ENCODE measurements at places on chromosomes 3 and 15.

DNA sequence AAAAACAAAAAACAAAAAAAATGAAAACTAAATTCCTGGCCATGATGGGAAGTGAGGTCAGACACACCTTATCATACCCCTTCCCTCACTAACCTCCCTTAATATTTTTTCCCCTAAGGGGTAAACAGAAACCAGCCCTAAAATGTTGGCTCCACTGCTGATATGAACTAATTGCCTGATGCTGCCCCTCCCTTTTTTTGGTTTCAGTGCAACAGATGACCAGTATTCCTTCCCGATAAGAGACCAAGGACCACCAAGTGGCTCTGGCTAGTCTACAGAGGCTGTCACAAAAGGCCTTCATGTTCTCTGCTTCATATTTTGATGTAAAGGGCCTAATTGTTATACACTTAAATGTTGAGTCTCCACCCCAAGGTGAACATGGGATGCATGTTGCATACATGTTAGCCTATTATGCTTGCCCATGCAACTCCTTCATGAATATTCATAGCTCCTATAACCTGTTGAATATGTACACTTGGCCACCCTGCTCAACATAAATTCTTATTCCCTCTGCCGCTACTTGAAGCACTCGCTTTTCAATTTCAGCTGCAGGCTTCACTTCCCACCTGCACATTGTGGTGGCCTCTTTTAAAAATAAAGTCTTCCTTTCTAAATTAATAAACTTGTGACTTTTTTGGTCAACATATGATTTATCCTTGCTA is 12.3 kb upstream of the STAC start:
- no peaks in the 10 kb centered on the region for H3K4me1 ChIP-seq
- no peaks in the 10 kb centered on the region for H3K36me3 ChIP-seq
- H3K27me3 ChIP-seq, result no peaks in the 10 kb centered on the region
- DNase-seq, result peak; percentile 28

DNA sequence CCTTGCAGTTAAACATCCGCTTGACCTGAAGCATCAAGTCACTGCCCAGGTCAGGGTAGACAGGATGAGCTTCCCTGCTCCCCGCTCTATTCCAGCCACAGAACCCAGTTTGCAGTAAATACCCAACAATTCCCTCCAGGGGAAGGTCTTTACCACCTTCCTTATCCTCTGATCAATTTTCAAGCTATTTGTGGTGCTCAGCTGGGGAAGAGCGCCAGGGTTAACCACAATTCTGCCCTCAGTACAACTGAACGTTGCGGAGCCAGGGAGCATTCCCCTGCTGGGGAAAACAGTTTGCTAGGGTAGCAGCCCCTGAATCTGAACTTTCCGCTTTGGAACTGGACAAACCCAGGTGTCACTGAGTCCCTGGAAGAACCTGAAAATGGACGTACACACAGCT is 28.5 kb downstream of the RBPMS2 start:
- peaks cover 16% of the 10 kb centered on the region for H3K4me1 ChIP-seq
- H3K27ac ChIP-seq, result no peak overlapping the region
- H3K27me3 ChIP-seq, result no peaks in the 10 kb centered on the region

- H3K4me1 ChIP-seq, result no peaks in the 10 kb centered on the region
- no peaks in the 10 kb centered on the region for H3K27me3 ChIP-seq
- peaks cover 15% of the 10 kb centered on the region for H3K36me3 ChIP-seq
- H3K4me3 ChIP-seq, result no peak overlapping the region
Observed at GRCh38 chr15:55237219-55238130, 40.7 kb upstream of the RSL24D1 start.

DNA sequence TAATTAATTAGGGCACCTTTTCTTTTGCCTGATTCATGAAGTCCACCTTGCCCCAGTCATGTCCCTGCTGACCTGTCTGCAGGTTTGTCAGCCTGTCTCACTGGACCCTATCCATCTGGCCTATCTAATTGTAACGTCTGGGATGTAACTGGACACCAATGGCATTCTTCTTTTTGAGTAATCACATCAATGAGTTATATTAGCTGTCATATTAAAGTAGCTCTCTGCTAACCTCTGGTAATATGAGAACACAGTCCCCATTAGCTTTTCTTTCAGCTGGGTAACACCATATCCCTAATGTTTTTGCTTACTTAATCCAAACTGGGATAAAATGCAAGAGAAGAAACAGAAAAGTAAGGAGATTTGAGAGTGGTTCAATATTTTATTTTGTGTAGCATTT is 166.2 kb upstream of the VEPH1 start:
- H3K4me1 ChIP-seq, result no peaks in the 10 kb centered on the region
- no peak overlapping the region for H3K4me3 ChIP-seq
- H3K27me3 ChIP-seq, result no peaks in the 10 kb centered on the region

- peaks cover 26% of the 10 kb centered on the region for H3K4me1 ChIP-seq
- no peak overlapping the region for H3K27ac ChIP-seq
- peaks cover 17% of the 10 kb centered on the region for H3K27me3 ChIP-seq
- no peaks in the 10 kb centered on the region for H3K36me3 ChIP-seq
- no peak for DNase-seq
- no peak overlapping the region for H3K4me3 ChIP-seq
Observed at GRCh38 chr15:83443076-83443847, 3.9 kb upstream of the SH3GL3 start.

GRCh38 chr3:140420621-140421357 is 257.1 kb upstream of the TRIM42 start:
- H3K4me1 ChIP-seq, result no peaks in the 10 kb centered on the region
- H3K27ac ChIP-seq, result no peak overlapping the region
- H3K36me3 ChIP-seq, result no peaks in the 10 kb centered on the region
- H3K4me3 ChIP-seq, result no peak overlapping the region
- peaks cover 8% of the 10 kb centered on the region for H3K27me3 ChIP-seq

DNA sequence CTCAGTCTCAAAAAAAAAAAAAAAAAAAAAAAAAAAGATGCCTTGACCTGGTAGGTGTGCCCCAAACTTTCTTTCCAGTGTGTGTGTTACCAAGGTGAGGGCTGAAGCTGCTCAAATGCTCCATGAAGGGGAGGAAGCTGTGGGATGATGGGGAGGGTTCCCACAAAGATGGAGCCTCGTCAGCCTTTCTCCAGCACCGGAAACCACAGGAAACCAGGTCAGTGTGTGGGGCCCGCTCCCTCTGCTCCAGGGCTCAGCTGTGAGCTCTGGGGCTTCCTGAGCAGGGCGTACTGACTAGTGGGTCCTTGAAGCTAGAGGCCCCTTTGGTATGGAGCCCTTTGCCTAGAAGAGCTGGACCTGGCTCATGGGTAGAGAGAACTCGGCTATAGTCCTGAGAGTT is 681 bp upstream of the IL17RE start:
- H3K27ac ChIP-seq, result no peak overlapping the region
- H3K4me3 ChIP-seq, result no peak overlapping the region
- H3K36me3 ChIP-seq, result peaks cover 8% of the 10 kb centered on the region
- peaks cover 42% of the 10 kb centered on the region for H3K4me1 ChIP-seq
- DNase-seq, result peak; percentile 60

DNA sequence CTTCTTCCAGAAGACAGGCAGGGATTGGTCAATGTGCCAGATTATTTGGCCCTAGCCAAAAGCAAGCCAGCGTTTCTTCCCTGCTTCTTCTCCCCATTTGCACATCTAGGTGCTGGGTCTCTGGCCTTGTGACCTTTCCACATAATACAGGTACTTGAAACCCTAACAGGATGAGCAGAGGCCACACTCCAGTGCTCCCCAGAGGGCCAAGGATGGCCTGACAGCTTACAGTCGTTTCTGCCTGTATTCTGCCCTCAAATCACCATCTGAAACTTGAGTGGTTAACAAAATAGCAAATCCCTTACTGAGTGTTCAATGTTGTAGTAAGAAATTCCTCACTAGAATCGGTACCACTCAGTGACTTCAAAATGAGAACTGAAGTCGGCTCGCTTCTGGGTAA is 29.1 kb downstream of the MKRN2 start:
- no peak overlapping the region for H3K27ac ChIP-seq
- peaks cover 88% of the 10 kb centered on the region for H3K36me3 ChIP-seq
- no peaks in the 10 kb centered on the region for H3K27me3 ChIP-seq

DNA sequence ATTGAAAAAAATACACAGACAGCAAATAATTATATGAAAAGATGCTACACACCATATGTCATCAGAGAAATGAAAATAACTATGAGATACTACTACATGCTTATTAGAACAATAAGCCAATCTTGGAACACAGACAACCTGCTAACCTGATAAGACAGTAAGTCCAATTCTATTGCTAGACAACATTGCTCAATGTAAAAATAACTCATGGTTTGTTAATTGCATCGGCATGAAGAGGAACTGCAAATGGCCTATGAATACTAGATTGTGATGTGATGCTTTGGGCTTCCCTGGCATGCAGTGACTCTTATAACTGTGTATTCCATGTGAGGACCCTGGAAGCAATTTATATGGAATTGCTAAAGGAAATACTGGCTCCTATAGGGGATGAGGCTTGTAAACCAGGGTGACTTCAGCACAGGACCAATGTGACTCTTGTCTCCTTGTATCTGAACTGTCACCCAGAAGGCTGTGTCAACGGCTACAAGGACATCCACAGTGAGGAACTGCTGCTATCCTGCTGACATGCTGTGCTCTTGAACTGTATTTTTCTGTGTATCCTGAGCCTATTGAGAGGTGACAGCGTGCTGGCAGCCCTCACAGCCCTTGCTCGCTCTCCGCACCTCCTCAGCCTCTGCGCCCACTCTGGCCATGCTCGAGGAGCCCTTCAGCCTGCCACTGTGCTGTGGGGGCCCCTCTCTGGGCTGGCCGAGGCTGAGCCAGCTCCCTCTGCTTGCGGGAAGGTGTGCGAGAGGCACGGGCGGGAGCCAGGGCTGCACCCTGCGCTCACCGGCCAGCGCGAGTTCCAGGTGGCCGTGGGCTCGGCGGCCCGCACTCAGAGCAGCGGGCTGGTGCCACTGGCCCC is 385.7 kb downstream of the CNTN4 start:
- H3K4me1 ChIP-seq, result no peaks in the 10 kb centered on the region
- no peak overlapping the region for H3K4me3 ChIP-seq
- no peaks in the 10 kb centered on the region for H3K27me3 ChIP-seq
- DNase-seq, result no peak
- no peaks in the 10 kb centered on the region for H3K36me3 ChIP-seq

GRCh38 chr3:124059580-124059979 is 67.7 kb upstream of the ROPN1 start:
- H3K27me3 ChIP-seq, result no peaks in the 10 kb centered on the region
- DNase-seq, result no peak
- no peaks in the 10 kb centered on the region for H3K36me3 ChIP-seq

GRCh38 chr3:100521439-100521845 is 29.0 kb downstream of the TMEM45A start:
- H3K4me1 ChIP-seq, result no peaks in the 10 kb centered on the region
- no peaks in the 10 kb centered on the region for H3K27me3 ChIP-seq
- DNase-seq, result no peak
- no peaks in the 10 kb centered on the region for H3K36me3 ChIP-seq
- H3K4me3 ChIP-seq, result no peak overlapping the region
- no peak overlapping the region for H3K27ac ChIP-seq

- H3K27ac ChIP-seq, result no peak overlapping the region
- no peak overlapping the region for H3K4me3 ChIP-seq
- H3K4me1 ChIP-seq, result no peaks in the 10 kb centered on the region
Observed at GRCh38 chr3:104353951-104354350, 1012.8 kb upstream of the ALCAM start.

GRCh38 chr3:34300621-34301020 is 502.2 kb downstream of the PDCD6IP start:
- H3K4me1 ChIP-seq, result no peaks in the 10 kb centered on the region
- no peak for DNase-seq
- no peaks in the 10 kb centered on the region for H3K36me3 ChIP-seq
- H3K27ac ChIP-seq, result no peak overlapping the region
- no peaks in the 10 kb centered on the region for H3K27me3 ChIP-seq

DNA sequence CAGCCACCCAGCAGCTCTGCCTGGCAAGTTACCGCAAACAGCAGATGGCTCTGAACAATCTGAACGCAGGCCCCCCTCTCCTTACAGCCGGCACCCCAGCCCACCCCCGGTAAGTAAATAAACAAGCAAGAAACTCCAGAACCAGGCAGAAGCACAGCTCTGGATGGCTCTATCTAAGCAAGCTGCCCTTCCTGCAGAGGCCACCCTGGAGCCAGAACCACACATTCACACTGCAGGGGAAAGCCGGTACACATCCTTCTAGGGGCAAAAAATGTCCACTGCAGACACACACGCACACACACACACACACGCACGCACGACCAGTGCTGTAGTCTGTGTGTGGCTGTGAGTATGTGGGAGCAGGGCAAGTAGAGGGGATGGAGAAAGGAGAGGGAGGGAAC is 63.9 kb downstream of the ADCY5 start:
- H3K4me1 ChIP-seq, result no peaks in the 10 kb centered on the region
- DNase-seq, result no peak

GRCh38 chr15:27353856-27354255 is 382.9 kb downstream of the GABRG3 start:
- no peaks in the 10 kb centered on the region for H3K36me3 ChIP-seq
- H3K4me3 ChIP-seq, result no peak overlapping the region
- no peaks in the 10 kb centered on the region for H3K4me1 ChIP-seq
- no peaks in the 10 kb centered on the region for H3K27me3 ChIP-seq

DNA sequence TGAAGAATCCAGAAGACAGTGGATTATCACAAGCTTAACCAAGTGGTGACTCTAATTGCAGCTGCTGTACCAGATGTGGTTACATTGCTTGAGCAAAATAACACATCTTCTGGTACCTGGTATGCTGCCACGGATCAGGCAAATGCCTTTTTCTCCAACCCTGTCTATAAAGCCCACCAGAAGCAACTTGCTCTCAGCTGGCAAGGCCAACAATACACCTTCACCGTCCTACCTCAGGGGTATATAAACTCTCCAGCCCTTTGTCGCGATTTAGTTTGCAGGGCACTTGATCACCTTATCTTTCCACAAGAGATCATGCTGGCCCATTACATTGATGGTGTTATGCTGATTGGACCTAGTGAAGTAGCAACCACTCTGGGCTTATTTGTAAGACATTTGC is 52.6 kb downstream of the PAQR5 start:
- no peaks in the 10 kb centered on the region for H3K36me3 ChIP-seq
- no peak for DNase-seq
- no peak overlapping the region for H3K27ac ChIP-seq
- no peak overlapping the region for H3K4me3 ChIP-seq
- H3K27me3 ChIP-seq, result no peaks in the 10 kb centered on the region
- no peaks in the 10 kb centered on the region for H3K4me1 ChIP-seq

DNA sequence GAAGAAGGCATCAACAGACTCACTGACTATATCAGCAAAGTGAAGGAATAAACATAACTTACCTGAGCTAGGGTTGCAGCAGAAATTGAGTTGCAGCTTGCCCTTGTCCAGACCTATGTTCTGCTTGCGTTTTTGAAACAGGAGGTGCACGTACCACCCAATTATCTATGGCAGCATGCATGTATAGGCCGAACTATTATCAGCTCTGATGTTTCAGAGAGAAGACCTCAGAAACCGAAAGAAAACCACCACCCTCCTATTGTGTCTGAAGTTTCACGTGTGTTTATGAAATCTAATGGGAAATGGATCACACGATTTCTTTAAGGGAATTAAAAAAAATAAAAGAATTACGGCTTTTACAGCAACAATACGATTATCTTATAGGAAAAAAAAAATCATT is 17.8 kb downstream of the LMOD3 start:
- H3K27ac ChIP-seq, result no peak overlapping the region
- peaks cover 26% of the 10 kb centered on the region for H3K36me3 ChIP-seq
- no peak for DNase-seq

Measured in common myeloid progenitor, CD34-positive (primary cell).